BJ (cell line): ENCODE measurements at places on chromosomes 11 and 22.

- no peak for DNase-seq
These were observed 17.5 kb upstream of the TXNRD2 start for GRCh38 chr22:19959043-19959586.

DNA sequence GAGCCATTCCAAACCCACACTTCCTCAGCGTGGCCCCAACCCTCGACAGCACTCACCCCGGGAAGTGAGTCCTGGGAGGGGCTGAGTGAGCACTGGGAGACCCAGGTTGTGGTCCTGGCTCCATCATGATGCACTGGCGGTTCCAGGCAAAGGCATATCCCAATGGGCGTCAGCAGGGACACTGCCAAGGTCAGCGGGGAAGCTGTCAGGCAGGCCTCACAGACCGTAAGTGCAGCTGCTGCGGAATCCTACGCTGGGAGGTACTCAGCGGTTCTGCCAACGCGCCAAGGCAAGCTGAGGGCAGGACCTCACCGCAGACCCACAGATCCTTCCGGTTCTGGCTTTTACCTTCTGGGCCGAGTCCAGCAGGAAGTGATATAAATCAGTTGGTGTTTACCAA is 1.4 kb upstream of the GAL3ST1 start:
- no peak for DNase-seq

DNA sequence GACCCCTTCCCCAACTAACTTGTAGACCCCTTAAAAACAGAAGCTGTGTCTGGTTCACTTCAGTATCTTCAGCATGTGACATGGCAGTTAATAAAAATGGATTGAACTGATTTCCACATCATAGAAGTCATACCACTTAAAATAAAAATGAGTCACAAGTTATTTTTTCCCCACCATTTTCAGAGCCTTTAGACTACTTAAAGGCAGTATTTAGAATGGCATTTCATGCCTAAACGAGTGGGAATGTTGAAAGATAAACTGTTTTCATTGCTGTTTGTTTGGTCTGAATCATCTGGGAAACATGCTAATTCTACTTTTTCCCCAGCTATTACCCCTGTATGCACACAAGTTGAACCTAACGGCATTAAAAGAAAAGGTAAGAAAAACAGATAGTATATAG is 324.0 kb downstream of the RAB38 start:
- DNase-seq = peak; percentile 92

- DNase-seq = no peak
These were observed 13.0 kb upstream of the OPCML start for GRCh38 chr11:133545199-133545803.

DNA sequence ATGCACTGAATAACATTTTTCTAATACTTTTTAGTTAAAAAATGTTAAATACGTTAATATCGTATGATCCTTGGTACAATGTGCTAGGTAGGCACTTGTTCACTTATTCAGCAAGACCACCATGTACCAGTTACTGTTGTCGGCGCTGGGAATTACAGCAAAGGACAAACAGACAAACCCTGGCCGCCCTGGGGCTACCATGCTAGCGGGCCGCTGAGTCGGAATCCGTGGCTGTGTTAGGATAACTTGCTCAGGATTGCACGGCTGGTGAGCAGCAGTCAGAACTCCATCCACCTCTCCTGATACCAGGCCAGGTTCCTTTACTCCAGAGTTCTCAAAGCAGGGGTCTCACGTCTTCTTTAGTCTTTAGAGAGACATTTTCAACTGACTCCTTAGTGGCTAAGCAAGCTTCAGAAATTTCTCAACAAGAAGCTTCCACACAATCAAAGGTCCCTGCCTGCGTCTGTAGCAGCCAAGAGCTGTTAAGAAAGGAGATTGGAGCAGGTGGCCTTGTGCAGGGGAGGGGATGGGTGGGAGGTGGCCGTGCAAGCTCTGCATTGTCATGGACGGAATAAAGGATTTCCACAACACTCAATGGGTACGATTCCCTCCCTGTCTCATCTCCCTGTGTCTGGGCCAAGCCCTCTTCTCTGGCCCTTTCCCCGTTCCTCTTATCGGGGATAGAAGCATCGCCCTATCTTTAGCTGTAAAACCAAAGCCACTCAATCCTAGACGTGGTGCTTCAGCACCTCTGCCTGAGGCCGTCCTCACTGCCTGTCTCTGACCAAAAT is 39.8 kb upstream of the NNMT start:
- DNase-seq = no peak

- no peak for DNase-seq
These were observed 40.1 kb upstream of the PPARA start for GRCh38 chr22:46110215-46110614.

DNA sequence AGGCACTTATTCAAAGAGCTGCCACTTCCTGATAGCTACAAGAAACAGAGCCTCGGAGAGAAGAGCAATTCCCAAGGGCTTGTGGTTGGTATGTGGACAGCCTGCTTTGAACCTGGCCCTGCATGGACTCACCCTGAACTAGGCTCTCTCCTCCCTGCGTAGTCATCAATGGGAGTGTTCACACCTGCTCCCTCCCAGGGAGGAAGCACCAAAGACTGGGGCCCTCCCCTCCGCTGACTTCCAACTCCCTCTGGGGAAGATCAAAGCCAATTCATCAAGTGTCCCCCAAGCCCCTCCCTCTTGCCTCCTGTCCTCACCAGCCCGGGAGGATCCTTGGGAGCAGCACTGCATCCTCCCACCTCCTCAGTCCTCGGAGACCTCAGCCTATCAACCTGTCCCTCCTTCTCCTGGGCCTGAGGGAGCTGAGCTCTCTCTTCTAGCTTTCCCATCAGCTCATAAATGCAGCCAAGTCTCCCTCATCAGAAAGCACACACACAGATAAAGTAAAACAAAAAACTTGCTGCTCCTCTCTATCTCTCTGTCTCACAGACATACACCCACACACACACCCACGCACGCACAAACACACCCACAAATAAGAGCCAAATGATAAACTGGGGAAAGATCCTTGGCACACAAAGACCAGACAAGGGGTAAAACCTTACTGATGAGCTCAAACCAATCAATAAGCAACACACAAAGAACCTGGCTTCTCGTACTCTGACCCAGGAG is 3.3 kb downstream of the A4GALT start:
- no peak for DNase-seq

- no peak for DNase-seq
These were observed 826 bp upstream of the EEF1G start for GRCh38 chr11:62574363-62575071.

DNA sequence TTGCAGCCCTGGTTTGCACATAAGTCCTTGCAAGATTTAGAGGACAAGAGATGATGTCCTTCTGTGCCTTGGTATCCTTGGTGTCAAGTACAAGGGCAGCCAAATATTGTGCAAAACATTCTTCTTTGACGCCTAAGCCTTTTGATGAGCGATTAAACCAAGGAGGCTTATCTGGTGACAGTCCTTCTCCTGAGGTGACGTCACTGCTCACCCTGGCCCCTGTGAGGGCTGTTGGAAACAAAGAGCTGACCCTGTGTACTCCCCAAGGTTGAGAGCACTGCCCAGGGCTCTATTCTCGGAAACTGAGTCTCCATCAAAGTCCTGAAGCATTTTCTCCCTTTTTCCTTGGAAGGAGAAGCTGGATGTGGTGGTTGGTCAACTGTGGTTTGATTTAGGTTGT is 4.7 kb upstream of the GRAMD1B start:
- DNase-seq = no peak

GRCh38 chr11:114162719-114163123 is 103.2 kb downstream of the ZBTB16 start:
- DNase-seq = peak; percentile 92

GRCh38 chr11:21465920-21466319 is 727.0 kb upstream of the ANO5 start:
- no peak for DNase-seq

DNA sequence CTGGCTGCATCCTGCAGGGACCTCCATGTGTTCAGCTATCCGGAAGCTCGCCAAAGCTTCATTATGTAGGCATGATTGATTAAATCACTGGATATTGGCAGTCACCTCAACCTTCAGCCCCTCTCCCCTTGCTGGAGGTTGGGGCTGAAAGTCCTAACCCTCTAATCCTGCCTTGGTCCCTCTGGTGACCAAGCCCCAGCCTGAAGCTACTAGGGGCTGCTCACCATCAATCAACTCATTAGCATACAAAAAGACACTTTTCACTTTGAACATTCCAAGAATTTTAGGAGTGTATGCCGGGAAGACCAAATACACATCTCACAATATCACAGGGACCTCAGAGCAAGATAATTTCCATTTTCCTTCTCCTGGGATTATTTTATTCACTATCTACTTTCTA is 38.8 kb upstream of the TPBGL start:
- DNase-seq = no peak

- no peak for DNase-seq
These were observed 87.1 kb upstream of the RAG2 start for GRCh38 chr11:36684840-36685801.

DNA sequence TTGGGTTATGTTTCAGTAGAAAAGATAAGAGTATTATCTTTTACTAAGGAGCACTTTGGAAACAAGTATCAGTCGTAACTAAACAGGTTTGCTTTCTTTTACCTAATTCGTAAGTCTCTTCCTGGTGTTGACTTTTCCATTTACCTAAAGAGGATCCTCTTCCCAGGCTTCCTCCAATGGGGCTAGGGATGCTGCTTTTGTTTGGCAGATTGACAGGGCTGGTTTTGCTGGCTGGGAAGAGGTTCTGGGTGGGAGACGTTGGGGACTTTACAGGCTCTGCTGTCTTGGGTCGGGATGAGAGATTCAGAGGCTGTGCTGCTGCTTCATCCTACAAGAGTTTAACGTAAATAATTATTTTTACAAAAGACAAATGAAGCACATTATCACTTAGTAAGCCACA is 306.7 kb downstream of the SOX6 start:
- DNase-seq = no peak

GRCh38 chr22:46696229-46696518 is 41.9 kb downstream of the CERK start:
- DNase-seq = no peak

DNA sequence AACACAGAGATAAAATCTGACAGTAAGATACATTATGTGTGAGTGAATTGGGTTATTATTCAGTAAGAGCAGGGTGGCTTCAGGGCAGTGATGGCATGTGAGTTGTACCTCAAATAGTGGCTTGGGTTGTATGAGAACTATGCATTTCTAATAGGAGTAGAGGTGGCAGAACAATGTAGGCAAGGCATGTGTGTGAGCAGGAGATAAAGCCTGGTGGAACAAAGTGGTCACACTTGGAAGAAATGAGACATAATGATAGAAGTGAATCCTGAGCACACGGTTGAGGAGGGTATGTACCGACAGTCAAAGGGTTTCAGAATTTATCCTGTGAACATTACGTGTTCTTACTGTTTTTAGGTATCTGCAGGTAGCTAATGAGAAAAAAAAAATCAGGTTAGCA is 159.3 kb downstream of the CASP12 start:
- no peak for DNase-seq

DNA sequence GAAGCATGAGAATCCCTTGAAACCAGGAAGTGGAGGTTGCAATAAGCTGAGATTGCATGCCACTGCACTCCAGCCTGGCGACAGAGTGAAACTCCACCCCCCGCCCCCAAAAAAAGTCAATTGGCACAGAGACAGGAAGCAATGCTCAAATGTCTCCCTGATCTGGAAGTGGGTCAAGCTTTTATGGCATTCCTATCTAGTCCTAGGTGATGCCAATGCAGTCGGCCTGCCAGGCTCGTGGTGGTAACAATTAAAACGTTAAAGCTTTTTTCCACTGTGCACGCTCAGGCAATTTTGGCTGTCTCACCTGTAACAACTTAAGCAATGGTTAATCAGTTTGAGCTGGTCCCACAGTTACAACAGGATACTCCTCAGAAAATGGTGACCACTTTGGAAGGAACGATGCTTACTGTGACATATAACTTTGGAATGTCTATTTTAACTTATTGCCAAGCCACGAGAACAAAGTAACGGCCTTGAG is 18.9 kb upstream of the PISD start:
- peak; percentile 56 for DNase-seq

DNA sequence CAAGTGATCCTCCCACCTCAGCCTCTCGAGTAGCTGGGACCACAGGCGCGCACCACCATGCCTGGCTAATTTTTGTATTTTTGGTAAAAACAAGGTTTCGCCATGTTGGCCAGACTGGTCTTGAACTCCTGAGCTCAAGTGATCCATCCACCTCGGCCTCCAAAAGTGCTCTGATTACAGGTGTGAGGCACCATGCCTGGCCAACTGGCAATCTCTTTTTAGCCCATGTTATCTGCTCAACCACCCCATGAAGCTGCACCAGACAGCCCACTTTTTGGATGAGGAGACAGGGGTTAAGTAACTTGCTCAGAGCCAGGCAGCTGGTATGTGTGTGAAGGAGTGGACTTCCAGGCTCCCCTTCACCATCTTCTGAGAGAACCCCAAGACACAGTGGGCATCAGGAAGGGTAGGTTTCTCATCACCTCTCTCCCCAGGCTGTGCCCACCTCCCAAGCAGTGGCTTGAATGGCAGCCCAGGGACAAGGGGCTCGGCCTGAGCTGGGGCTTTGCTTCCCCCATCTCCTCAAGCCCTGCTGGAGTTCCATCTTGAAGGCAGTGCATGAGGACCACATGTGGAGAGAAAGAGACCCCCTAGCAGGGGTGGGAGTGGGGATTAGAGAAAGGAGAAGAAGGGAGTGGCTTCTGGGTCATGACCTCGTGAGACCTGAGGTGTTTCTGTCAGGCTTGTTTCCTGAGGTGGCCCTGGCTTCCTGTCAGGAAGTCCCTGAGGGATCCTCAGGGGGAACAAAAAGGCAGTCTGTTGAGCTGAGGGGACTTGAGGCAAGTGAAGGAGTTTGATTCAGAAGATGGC is 87.5 kb upstream of the PARVA start:
- DNase-seq = no peak

- no peak for DNase-seq
These were observed 731 bp downstream of the GSTP1 start for GRCh38 chr11:67584205-67584880.

GRCh38 chr22:24007253-24008021 is 2.2 kb upstream of the GSTT4 start:
- DNase-seq = no peak

DNA sequence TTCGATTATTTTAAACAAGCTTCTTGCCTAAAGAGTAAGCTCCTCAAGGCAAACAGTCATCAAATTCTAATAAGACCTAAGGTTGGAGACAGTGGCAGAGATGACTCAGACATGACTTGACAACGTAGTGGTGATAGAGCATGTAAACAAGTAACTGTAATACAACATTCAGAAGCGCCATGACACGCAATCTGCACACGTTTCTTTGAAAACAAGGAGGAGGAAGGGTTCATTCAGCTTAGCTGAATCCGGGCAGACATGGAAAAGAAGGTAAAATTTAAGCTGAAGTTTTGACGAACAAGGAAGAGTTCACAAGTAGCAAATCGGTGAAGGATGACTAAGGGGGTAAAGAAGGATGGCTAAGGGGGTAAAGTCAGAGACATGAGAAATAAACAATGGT is 152.4 kb upstream of the ZC3H12C start:
- DNase-seq = peak; percentile 37

- no peak for DNase-seq
These were observed 29.9 kb upstream of the MALAT1 start for GRCh38 chr11:65468874-65469333.

GRCh38 chr11:36090356-36091109 is 146.7 kb downstream of the LDLRAD3 start:
- no peak for DNase-seq
